ENCODE measurements at places on chromosomes 5 and 9. TPM values are rescaled to one million over a fixed set of nuclear protein-coding genes. Genes with fewer than 3 reads are reported as not detected.

DNA sequence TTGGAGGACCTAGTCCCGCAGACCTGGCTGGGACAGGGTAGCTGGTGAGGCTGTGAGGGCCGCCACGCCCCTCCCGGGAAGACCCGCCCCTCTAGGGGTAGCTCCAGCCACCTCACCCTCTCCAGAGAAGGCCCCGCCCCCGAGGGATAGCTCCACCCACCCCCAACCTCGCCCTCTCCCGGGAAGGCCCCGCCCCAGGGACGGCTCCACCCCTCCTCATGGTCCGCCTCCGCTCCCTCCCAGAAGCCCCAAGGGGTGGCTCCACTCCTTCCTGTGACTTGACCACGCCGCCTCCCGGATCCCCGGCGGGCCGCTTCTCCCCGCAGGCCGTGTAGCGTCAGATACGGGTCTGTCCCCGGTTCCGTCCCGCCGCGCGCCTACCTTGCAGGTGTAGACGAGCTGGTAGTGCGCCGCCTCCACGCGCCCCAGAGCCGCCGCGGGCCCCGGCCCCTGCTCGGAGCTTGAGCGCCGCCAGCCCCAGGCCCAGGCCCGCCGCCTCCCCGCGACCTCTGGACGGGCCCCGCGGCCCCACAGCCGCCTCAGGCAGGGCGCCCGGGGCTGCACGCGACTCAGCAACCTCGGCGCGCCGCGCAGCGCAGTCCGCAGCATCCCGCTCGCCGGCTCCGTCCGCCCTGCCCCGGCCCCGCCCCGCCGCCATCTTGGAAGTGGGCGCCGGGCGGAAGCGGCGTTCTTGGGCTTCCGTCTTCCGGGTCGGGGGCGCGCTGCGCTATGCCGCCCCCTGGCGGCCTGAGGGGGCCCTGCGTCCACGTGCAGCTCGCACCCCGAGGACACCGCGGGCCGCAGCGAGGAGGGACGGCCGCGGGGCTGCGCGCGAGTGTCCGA is at the start of gene DNLZ:
TSS of gene DNLZ (minus strand) at position 639 of the 843 bp plus-strand sequence. CDS start at position 609, 30 bp downstream.
- DNase-seq, result peak; percentile 98

DNA sequence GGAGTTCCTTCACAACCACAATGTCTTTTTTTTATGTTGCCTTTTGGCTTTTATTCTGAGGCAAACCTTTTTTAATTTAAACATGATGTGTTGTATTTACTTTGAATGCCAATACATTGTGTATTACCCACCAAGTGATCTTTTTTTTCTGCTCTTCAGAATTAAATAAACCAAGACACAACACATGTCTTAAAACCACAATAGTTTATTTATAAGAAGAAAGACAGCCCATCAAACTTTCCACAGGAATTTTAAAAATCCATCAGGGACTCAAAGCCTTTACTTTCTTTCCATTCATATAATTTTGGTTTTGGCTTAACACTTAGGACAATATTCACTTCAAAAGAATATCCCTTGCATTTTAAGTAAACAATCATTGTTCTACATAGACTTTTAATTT is 321.8 kb upstream of the MEF2C start:
- no peak for DNase-seq

DNA sequence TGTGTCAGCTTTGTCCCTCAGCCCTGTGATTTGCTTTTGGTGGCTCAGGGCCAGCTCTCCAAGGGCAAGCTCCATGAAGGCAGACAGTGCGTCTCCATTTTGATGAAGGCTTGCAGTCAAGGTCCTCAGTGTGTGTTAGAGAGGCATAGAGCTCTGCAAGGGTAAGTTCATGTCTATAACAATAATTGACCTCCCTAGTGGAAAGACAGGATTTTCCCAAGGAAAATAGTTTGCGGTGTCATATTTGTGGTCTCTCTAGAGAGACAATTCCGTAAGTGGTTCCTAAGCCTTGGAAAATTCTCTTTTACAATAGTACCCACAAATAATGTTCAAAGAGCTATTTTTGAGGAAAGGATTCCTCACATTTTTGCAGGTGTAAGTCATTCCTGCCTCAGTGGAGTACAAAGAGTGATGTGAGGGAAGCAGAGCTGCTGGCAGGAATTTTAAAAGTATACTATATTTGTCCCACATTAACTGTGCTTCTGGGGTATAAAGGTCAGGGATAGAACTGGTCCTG is 40.2 kb downstream of the SLC1A3 start:
- no peak for DNase-seq

DNA sequence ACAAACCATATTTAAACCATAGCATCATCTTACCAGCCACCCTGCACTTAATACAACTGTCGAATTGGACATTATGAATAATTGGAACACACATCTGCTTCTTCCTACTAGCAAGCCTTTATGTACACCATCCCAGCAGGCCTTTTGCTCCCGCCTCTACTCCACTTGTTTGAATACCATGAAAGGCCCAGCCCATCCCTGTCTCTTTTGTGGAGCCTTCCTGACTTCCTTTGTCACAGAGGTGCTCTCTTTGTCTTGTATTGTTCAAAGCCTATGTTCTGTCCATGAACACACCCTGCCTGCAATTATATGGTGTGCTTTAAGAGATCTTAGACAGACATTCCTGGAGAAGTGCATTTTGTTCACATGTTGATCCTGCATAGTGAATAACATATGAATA is 465.7 kb downstream of the DIRAS2 start:
- no peak for DNase-seq

- DNase-seq, result no peak
Measured at GRCh38 chr5:6411141-6411540, 32.8 kb upstream of the MED10 start.

GRCh38 chr5:125410537-125411070 is 664.2 kb upstream of the ZNF608 start:
- DNase-seq, result no peak

DNA sequence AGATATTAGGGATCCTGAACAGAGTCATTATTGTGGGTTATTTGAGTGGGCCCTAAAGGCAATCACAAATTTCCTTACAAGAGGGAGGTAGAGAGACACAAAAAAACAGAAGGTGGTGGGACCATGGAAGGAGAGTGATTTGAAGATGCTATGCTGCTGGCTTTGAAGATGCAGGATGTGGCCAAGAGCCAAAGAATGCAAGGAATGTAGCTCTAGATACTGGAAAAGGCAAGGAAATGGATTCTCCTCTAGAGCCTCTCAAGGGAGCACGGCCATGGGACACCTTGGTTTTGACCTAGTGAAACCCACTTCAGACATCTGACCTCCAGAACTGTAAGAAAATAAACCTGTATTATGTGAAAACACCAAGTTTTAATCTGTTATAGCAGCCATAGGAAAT is 53.8 kb downstream of the TTC39B start:
- DNase-seq, result no peak

DNA sequence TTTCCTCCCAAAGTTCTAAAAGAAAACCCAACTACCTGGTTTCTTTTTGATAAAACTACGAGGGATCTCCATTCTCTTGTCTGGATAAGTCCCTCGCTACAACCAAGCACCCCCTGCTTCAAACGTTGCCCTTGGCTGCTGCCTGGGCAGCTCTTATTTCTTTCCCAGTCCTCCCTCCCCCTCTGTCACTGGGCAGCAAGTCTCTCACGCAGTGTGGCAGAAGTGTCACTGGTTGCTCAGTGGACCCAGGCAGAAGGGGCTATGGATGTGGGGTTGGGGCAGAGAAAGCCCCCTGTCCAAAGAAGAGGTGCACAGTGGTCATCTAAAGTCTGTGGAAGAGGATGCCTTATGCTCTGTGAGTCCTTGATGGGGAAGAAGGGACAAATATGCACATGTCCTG is 7.2 kb upstream of the SMIM32 start:
- DNase-seq, result no peak

GRCh38 chr9:76462126-76462525 is 3.1 kb downstream of the GCNT1 start:
- no peak for DNase-seq

DNA sequence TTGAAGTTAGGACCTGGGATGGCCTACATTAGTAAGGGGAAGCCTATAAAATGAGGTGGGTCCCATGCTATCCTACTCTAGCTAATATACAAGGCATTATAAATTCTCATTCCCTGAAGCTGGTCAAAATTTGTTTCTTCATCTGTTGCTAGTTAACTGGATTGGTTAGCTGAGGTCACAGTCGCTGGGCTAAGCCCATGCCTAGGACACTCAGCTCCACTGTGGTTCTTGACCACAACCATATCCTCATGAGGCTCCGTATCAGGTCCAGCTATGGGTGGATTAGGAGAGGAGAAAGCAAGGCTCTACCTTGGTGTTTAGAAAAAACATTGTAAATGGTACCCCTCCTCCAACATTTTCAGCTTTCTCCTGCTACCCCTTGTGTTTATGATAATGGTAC is 52.8 kb upstream of the RAI14 start:
- DNase-seq, result no peak

- no peak for DNase-seq
Measured at GRCh38 chr9:129983891-129984290, 59.1 kb downstream of the FNBP1 start.

- no peak for DNase-seq
Measured at GRCh38 chr5:175470781-175471180, 7.6 kb upstream of the SFXN1 start.

GRCh38 chr9:93012963-93013855 is 45.3 kb upstream of the SUSD3 start:
- DNase-seq, result no peak

- no peak for DNase-seq
Measured at GRCh38 chr5:14397717-14398116, 183.9 kb upstream of the OTULINL start.

DNA sequence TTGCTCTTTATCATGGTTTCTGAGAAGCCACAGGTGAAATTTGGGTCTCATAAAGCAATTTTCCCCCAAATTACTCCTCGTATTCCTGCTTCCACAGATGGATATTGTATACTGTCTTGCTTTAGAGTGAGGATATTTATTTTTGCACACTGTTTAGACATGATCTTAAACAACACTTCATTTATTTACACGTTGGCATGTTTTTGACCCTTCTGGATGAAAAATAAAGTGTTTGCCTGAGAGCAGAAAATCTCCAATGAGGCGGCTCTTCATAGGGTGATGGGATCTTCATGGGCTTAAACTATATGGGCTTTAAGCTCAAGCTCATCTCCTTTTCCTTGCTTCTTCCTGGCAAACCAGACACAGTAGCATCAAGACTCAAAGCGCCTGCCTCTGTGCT is 148.4 kb downstream of the MACROH2A1 start:
- DNase-seq, result no peak

The CDKN2B gene
- not detected for total RNA-seq

The KLF4 gene
- 3.4 TPM for total RNA-seq

The PCDHGA1 gene
- not detected for total RNA-seq

The NUTM2F gene
- total RNA-seq, result not detected

The MLANA gene
- total RNA-seq, result not detected

The DNAH5 gene
- not detected for total RNA-seq

The NEUROG1 gene
- total RNA-seq, result not detected

The C8G gene
- total RNA-seq, result 0.83 TPM

The SLC23A1 gene
- 0.62 TPM for total RNA-seq

The SOHLH1 gene
- not detected for total RNA-seq

The HTR1A gene
- not detected for total RNA-seq

The SLCO6A1 gene
- not detected for total RNA-seq

The CCDC180 gene
- 1.9 TPM for total RNA-seq

Measured in activated naive CD4-positive, alpha-beta T cell treated with anti-CD3 and anti-CD28 coated beads for 36 hours (primary cell).